Right renal pelvis (tissue), 4 donors: ENCODE measurements at places on chromosomes 4 and X. TPM values are rescaled to one million over a fixed set of nuclear protein-coding genes. Genes with fewer than 3 reads are reported as not detected.

Gene RAB33B
- polyA plus RNA-seq, result 12.1 TPM

Gene MSANTD1
- polyA plus RNA-seq, result 0.61 TPM

GRCh38 chr4:6785572-6785925, 3.0 kb downstream of the KIAA0232 start:
- DNase-seq, result no peak

Gene AMBN
- polyA plus RNA-seq, result 1.6 TPM

GRCh38 chr4:147741190-147741788, 9.4 kb downstream of the ARHGAP10 start:
- DNase-seq, result no peak

DNA sequence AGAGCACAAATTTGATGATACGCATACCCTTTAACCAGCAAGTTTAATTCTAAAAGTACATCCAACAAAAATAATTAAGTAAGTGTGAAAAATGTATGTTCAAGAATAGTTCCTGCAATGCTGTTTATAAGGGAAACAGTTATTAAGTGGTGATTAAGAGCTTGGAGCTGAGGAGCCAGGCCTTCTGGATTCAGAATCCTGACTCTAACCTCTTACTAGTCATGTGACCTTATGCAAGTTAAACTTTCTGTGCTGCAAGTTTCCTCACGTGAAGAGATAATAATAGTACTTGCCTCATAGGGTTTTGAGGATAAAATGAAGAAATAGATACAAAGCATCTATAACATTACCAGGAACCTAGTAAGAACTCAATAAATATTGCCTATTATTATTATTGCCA, 77.7 kb downstream of the FAM13A start:
- DNase-seq, result no peak

DNA sequence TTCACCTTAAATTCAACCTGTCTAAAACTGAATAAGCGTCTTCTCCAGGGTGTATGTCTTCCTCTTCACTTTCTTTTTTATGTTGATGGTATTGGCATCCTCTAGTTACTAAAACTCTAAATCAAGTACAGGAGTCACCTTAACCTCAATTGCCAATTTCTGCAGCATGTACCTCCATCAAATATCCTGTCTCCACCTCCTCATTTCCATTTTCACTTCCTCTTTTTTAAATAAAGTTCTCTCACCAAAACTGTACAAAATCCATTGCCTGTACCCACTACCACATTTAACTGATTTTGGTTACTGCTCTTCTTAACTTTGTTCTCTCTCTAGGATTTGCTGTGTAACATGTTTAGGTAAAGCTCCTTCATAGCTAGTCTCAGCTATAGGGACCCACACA, 9.2 kb upstream of the NPFFR2 start:
- DNase-seq, result no peak

DNA sequence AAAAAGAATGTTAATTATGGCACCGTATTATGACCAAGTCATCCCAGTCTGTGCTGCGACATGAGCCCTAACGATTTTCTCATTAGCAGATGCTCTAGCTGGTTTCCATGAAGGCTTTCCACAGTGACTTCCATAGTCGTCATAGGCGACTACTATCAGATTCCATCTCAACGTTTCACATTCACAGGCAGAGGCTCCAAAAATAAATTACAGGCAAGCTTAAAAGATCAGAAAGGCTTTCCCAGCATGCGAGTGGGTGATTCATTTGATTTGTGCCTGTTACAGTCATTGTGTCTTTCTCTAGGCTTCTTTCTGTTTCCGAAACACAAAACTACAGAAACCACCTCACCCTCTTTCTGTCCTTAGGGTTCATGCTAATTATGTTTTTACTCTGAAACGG, 43.2 kb downstream of the PALLD start:
- DNase-seq, result no peak

- no peak for DNase-seq
Observed at GRCh38 chr4:98505992-98506391, 152.4 kb downstream of the TSPAN5 start.

- DNase-seq, result no peak
Observed at GRCh38 chr4:4455210-4455865, 68.4 kb downstream of the NSG1 start.

- no peak for DNase-seq
Observed at GRCh38 chr4:152454398-152455011, 81.4 kb downstream of the FBXW7 start.

DNA sequence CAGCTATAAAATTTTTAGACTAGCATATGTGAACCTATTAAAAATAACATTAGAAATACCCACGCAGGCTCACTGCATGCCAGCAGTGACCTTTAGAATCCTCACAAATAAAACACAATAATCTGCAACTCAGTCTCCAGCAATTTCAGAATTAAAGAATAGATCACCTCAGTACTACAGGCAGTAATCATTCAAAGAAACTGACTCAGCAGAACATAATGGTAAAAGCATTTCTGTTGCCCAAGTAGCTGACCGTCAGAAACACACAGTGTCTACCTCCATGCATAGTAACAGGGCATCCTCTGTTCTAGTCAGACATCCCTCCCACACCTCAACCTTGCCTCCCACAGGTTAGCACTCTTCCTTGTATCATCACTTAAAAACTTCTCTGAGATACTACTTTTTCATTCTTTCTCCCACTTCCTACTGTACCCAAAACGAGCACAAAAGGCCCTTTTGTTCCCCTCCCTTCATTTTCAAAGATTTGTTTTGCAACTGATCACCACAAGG, 65.7 kb upstream of the BEND2 start:
- no peak for DNase-seq

Gene F11
- 2.0 TPM for polyA plus RNA-seq

GRCh38 chrX:46814966-46815365, 21.9 kb upstream of the RP2 start:
- no peak for DNase-seq

DNA sequence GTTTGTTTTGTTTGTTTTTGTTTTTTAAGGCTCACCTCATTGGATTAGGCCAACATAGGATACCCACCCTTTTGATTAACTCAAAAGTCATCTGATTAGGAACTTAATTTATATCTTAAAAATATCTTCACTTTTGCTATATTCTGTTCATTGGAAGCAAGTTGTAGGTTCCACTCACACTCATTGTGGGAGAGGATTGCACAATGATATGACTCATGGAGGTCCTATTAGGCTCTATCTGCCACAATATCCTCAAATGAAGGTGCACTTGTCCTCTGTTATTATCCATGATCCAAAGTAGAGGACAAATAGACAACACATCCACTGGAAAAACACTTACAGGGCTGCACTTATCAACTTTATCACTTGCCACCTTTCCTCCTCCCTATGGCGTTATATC, 60.5 kb upstream of the ADAMTS3 start:
- DNase-seq, result no peak

GRCh38 chr4:130110770-130111169, 1014.8 kb downstream of the C4orf33 start:
- no peak for DNase-seq

DNA sequence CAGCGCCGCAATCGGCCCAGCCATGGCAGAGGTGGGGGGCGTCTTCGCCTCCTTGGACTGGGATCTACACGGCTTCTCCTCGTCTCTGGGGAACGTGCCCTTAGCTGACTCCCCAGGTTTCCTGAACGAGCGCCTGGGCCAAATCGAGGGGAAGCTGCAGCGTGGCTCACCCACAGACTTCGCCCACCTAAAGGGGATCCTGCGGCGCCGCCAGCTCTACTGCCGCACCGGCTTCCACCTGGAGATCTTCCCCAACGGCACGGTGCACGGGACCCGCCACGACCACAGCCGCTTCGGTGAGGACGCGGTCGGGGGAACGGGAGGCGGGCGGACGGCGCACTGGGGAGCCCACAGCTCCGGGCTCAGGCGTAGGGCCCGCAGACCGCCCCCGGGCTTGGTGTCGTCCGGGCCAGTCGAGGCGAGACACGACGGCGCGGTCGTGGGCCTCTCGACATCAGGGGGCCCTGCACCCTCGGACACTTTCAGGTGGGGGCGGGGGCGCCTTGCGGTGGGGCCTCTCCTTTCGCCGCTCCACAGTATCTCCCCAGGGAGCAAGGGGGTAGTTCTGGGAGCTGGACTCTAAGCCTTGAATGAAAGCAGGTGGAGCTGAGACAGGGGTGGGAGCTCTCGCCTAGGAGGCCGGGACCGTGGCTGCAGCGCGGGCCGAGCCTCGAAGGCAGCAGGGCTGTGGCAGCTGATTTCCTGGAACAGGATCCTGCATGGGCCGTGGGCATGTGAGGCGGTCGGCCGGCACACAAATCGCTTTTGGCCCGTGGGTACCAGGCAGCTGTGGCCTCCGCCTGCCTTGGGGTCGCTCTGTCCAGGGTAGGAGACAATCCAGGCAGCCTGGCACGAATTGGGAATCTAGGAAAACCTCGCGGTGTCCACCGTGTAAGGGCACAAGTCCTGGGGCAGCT, 722 bp downstream of the FGF16 start:
- DNase-seq, result no peak

DNA sequence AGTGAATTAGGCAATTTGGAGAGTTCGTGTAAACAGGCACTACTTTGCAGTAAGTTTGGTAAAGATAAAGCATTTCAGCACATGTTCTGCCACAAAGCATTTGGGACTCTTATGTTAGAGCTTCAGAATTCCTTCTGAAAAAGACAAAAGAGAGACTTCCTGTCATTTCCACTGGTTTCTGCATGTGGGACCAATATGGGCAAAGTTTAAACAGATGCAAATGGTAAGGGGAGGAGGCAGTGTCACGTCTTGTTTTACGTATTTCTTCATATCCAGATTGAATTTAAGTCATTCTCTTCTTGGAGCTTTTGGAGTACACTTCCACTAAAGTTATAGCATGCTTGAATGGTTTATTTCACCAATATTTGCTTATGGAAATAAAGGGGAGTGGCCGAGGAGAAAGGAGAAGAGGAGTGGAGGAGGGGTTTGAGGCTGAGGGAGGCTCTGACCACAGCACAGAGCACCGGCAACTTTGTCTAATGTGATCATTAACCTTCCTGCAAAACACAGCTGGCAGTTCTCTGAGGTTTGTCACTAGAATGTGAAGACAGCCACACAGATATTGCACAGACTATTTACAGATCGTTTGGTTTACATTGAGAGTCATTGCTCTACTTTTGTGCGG, at the start of gene APELA:
APELA (plus strand) TSS at position 479 of the 625 bp plus-strand sequence. CDS start 154 bp downstream, outside the sequence.
- peak; percentile 12 for DNase-seq

Gene PPP1R2C
- polyA plus RNA-seq, result not detected

Gene GLRA2
- polyA plus RNA-seq, result 0.18 TPM

- DNase-seq, result no peak
Observed at GRCh38 chr4:37928426-37929416, 31.5 kb upstream of the PTTG2 start.

Gene ESX1
- polyA plus RNA-seq, result not detected

- no peak for DNase-seq
Observed at GRCh38 chrX:48684134-48684533, 535 bp downstream of the WAS start.

- DNase-seq, result no peak
Observed at GRCh38 chr4:153676486-153676885, 7.6 kb upstream of the TLR2 start.

- DNase-seq, result no peak
Observed at GRCh38 chr4:16227462-16227868, 1.2 kb upstream of the TAPT1 start.

Gene XAGE2
- not detected for polyA plus RNA-seq

DNA sequence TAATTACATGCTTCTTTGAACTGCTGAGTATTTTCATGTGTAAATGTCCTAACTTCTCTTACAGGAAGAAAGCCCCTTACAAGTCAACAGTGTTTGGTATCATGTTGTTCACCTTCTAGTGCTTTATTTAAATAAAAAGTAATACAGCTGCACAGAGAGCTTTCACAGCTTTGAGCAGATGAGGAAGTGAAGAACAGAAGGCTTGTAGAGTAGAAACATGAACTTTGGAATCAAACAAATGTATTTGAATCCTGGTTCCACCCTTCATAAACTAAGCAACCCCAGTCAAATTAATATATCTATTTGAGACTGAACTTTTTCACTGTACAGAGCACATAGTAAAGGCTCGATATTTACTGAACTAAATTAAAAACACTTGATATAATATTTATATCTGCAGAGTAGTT, 120.5 kb downstream of the CAMK2D start:
- DNase-seq, result no peak

Gene RPS3A
- 4,293 TPM for polyA plus RNA-seq

Gene RAB9A
- polyA plus RNA-seq, result 29.8 TPM

- no peak for DNase-seq
Observed at GRCh38 chr4:37953620-37954293, 6.4 kb upstream of the PTTG2 start.

- DNase-seq, result no peak
Observed at GRCh38 chr4:173529477-173530325, at the start of gene HAND2. TSS of gene HAND2 (minus strand) at chr4:173530229. CDS start at chr4:173529289, 940 bp downstream.

Gene PIGA
- 17.6 TPM for polyA plus RNA-seq

DNA sequence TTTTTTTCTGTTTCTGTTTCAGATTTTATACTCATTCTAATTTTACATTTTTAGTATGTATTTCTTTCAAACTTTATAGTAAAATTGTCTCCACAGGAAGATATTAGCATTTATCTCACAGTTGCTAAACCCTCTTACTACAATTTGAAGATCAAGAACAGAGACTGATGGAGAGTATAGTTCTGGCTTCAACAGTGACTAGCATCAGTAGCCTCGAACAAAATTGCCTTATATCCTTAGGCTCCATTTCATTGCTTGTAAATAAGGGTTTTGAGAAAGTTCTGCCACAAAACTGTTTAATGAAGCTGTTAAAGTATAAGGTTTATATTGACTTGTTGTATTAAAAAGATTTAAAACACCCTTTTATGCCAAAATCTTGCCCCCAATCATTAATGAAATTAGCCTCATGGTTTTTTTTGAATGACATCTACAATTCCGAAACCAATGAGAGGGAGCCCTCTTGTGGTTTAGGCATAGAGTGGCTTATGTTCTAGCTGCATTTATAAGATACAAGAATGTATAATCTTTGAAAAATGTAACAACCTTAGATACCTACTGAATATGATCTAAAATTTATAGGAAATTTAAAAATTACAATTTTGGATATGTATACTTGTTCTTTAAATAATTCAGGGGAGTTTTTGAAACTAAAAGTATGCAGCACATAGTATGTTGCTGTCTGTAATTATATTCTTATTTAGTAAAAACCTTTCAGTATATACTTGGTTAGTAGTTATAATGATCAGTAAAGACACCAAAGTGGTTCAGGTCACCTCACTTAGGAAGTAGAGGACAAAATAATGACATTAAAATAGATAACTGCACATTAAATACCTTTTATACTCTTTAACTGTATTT, 109.8 kb upstream of the HPGD start:
- DNase-seq, result peak; percentile 18

DNA sequence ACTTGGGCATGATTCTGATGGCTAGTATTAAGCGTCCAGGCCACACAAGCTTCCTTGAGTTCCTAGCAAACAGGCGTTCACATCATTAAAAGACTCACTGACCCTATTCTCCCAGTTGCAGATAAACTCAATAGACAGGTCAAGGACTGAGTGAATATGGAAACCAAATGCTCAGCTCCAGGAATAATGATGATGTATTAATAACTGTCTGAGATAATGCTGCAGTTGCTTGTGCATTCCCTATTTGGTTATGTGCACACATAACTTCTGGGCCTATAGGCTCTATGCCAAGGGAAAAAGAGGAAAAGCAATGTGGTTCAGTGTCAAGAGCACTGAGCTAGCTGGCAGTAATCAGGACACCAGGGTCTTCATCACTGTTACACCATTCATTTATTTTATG, 3.5 kb downstream of the RAB9B start:
- no peak for DNase-seq
